ENCODE measurements at places on chromosomes 13 and 19.

GRCh38 chr19:18611327-18612050, 1.2 kb upstream of the TMEM59L start:
- no peak for DNase-seq

- DNase-seq, result no peak
These were observed 8.1 kb downstream of the MCF2L start for GRCh38 chr13:112977091-112977490.

DNA sequence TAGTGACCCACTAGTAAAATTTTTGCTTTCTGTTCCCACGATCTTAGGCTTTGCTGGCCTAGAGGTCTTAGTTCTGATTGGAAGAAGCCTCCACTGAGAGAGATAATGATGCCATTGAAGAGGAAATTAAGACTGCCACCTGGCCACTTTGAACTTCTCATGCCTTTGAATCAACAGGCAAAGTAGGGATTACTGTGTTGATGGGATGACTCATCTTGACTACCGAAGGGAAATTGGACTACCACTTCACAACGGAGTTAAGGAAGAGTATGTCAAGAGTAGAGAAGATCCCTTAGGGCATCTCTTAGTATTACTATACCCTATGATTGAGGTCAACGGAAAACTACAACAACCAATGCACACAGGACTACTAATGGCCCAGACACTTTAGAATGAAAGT, 12.7 kb upstream of the FREM2 start:
- no peak for DNase-seq

- no peak for DNase-seq
These were observed 44.8 kb downstream of the ANKRD10 start for GRCh38 chr13:110869805-110870706.

DNA sequence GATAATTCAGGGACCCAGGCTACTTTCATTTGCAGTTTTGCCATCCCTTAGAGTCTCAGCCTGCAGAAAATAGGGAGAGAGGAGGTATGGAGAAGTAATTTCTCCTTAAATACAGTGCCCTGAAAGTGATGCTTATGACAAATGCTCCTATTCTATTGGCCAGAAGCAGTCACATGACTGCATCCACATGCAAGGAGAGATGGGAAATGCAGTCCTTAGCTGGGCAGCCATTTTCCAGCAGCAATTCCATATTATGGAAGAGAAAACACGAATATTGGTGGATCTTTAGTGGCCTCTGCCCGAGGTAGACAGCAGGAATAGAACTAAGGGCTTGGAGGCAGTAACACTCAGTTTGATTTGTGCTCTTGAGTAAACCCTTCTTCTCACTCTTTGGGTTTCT, 39.4 kb downstream of the VAV1 start:
- DNase-seq, result no peak

DNA sequence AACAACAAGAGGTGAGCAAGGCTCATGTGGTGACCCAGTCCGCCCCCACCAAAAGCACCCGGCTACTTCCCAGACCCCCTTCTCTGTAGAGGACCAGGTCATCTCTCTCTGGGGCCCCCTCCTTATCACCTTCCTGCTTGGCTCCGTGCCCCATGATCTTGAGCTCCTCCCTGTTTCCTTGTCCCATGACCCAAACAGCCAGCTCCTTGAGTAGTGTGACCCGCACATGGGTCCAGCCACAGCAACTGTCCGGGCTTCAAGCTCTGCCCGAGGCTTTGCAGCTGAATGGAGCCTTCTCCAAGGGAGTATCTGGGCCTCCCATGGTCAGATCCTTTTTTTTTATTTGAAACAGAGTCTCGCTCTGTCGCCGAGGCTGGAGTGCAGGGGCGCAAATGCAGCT, 61.8 kb downstream of the MYO9B start:
- no peak for DNase-seq

DNA sequence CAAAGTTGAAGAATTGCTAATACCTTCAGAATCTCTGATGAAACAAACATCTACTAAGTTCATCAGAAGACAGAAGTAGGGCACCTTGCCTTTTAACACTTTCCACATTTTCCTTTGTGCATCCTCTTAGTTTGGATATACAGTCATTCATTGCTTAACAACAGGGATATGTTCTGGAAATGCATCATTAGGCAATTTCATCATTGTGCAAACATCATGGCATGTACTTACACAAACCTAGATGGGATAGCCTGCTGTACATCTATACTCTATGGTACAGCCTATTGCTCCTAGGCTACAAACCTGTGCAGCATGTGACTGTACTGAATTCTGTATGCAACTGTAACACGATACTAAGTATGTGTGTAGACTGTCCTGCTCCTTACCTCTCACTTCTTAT, 169.8 kb downstream of the SUCLA2 start:
- DNase-seq, result no peak

DNA sequence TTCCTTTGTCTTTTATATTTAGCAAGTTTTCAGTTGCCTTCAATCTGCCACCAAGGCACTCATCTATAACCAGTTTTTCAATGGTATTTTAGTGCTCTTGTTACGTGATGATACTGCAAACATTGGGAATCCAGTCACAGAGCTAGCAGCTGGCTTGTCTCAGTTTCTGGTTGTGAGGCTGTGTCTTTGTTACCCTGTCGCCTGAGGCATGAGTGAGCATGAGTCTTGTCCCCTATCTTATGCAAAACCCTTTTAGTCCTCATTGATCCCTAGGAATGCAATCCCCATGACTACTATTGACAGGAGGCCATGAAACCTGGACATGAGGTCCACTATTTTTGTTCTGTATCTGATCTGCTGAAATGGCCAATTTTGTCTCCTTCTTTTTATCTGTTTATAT, 391.0 kb downstream of the LMO7 start:
- no peak for DNase-seq

DNA sequence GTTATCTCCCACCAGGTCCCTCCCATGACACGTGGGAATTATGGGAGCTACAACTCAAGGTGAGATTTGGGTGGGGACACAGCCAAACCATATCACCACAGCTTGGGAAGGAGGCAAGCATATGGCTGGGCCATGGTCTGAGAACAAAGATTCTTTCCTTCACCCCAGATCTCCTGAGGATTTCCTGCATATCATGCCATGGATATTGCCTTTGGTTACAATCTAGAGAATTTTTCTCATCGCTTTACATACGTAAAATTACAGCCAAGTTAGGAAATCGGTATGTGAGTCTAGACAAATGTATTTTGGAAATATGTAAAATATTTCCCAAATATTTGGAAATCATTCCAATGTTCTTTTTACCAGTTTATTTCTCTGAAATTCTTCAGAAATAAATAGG, 398.3 kb downstream of the RFC3 start:
- no peak for DNase-seq

GRCh38 chr19:8688930-8689329, 9.7 kb downstream of the ACTL9 start:
- no peak for DNase-seq

- no peak for DNase-seq
These were observed 166.6 kb downstream of the RAP2A start for GRCh38 chr13:97600458-97601075.

GRCh38 chr19:18793144-18794028, 2.3 kb upstream of the COMP start:
- no peak for DNase-seq

GRCh38 chr13:46178821-46179220, 3.2 kb downstream of the LCP1 start:
- no peak for DNase-seq

DNA sequence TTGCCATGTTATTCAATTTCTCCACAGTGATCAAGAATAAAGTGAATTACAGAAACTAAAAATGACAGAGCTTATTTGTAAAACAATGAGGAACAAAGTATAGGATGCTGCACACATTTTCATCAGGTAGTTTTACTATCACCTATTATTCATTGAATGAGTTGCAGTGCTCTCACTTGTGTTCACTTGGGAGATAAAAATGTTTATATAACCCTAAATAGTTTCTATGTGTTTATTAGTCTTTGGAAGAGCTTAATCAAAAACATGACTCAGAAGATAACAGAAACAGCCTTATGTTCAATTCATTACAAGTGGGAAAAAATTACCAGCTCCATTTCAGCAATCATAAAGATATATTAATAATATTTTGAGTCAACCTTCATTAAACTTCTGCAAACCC, 796.2 kb downstream of the SLITRK1 start:
- no peak for DNase-seq

- DNase-seq, result no peak
These were observed 2.6 kb upstream of the WIZ start for GRCh38 chr19:15452111-15453047.

DNA sequence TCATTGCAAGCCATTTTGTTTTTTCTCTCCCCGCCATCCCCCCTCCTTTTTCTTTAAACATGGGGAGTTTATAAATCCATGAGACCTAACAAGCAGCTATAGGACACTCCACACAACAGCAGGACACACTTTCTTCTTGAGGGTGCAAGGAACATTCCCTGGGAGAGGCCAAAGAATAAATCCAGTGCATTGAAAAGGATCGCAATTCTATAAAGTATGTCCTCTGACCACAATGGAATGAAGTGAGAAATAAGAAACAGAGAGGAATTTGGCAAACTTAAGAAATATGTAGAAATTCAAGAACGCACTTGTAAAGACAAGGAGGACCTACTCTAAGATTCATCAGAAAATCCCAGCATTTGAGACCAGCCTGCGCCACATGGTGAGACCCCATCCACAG, 11.9 kb downstream of the KLF2 start:
- DNase-seq, result no peak

- no peak for DNase-seq
These were observed 64.7 kb downstream of the ZNF823 start for GRCh38 chr19:11674067-11674492.

DNA sequence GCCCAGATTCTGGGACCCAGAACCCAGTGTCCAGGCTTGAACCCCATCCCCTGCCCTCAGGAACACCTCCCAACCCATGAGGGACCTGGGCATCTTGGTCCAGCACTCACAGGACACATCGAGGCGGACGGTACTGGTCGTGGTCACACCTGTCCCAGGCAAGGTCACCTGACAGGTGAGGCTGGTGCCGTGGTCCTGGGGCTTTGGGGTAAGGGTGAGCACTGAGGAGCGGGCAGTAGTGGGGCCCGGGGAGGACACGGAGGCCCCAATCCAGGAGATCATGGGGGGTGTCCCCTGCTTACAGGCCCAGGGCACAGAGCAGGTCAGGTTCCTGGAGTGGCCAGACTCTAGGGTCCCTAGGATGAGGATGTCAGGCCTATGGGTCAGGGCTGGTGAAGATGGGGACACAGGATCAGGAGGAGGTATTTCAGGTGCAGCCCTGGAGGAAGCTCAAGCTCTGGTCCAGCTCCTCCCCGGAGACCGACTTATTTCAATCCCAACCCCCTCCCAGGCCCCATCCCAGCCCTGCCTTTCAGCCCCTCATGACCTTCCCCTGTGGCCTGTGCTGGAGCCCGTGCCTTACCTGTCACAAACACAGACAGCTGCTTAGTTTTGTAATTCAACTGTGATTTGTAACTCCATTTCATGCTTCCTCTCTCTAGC, 772 bp downstream of the SIGLEC8 start:
- DNase-seq, result no peak

GRCh38 chr13:73288596-73288995, 229.8 kb downstream of the KLF5 start:
- no peak for DNase-seq

DNA sequence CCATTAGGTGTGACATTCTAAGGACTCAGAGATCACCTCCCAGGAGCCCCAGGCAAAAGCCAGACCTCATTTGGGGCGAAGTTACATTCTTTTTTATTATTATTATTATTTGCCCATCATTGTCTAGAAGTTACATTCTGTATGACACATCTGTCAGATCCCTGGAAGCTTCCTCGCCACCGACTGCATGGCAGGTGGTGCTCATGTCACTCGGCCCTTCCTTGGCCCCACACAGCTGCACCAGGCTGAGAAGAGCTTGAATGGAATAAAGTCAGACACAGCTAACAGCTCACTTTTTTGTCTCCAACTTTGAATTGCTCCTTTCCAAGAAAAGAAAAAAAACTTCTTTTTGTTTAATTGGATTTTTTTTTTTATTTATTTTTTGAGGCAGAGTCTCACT, 41.4 kb upstream of the LDLR start:
- no peak for DNase-seq

DNA sequence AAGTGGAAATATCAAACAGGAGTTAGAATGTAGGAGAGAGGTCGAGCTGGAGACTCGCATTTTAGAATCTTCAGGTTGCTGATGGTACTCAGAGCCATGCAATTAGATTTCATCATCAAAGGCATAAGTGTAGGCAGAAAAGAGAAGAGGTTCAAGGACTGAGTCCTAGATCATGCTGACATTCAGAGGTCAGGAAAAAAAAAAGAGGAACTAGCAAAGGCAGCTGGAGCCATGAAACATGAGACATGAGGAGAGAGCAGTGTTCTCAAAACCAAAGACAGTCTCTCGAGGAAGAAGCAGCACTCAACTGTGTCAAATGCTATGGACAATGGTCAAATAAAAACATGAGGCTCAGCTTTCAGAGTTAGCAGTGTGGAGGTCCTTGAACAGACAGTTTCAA, 12.4 kb upstream of the TPP2 start:
- DNase-seq, result no peak

DNA sequence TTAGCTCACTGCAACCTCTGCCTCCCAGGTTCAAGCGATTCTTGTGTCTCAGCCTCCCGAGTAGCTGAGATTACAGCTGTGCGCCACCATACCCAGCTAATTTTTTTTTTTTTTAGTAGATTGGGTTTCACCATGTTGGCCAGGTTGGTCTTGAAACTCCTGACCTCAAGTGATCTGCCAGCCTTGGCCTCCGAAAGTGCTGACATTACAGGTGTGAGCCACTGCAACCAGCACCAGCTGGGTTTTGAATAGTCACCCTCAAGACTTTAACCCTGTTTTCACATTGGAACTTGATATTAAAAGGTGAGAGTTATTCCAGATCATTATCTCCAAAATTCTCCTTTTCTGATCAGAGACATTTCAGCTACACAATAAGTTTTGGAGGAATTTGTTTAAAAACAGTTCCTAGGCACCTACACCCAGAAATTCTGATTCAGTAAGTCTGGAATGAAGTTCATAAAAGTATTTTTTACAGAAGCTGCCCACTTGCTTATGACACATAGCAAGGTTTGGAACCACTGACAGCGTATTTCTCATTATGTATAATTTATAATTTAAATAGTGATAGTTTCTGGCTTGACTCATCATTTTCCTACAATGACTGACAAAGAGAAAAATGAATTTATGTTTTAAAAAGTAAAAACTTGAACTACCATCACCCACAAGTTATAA, 417.3 kb downstream of the DIAPH3 start:
- no peak for DNase-seq

Measured in activated T-helper 1 cell treated with anti-CD3 and anti-CD28 coated beads, Interleukin-12 subunit alpha, Interleukin-12 subunit beta, Interleukin-2, Interleukin-4 antibody, amounts not matched to agents 30 ng/mL and 10 ng/mL and 1 ng/mL, durations not matched to agents 14 hours and 24 hours and 36 hours (primary cell).